Natural killer cell (primary cell): ENCODE measurements at places on chromosomes 12 and 14.

- DNase-seq, result no peak
Measured at GRCh38 chr12:46200551-46200950, 68.3 kb downstream of the SLC38A1 start.

GRCh38 chr12:113855998-113856397 is 110.1 kb downstream of the RBM19 start:
- no peak for DNase-seq

DNA sequence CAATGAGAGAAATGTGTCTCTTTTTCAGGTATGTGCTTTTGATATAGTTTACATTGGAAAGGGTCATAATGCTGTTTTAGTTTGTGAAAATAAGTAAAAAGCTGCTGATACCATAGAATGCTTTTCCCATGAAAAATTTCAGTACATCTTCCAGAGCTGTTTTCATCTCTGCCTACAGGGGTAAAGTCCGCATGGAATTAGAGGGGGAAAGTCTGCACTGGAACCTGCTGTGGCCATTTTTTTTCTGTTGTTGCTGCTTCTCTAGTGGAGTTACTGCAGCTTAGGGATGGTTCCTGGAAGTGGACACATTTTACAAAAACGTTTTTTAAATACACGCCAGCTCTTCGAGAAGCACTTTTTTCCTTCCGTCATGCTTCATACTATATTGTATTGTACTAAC is 81.3 kb downstream of the VEZT start:
- no peak for DNase-seq

DNA sequence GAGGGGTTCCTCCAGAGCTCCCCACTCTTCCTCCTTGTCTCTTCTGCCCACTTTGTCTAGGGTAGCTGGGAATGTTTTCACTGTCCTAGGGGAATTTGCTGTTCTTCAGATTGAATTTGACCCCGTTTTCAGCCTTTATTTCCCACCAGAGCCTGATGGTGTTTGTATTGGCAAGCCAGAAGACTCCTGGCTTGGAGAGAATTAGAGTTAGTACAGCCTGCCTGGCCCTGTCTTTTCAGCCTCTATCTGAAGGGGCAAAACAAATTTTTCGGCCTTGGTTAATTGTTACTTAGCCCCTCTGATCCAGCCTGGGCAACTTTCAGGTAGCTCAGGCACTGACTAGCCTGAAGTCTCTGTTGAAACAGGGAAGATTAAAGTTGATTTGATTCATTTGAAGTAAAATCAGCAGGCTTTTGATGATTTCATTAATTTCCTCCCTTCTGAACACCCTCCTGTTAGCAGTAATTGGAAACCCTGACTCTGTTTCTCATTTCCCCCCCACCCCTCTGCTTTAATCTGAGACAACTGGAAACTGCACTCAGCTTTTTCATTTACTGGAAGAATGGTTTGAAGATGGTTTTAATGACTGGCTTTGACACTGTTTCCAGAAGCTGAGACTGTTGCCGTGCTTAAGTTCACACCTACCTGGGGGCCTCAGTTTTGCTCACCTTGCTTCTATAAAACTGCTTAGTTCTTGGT is 63.3 kb downstream of the SUSD6 start:
- DNase-seq, result no peak

DNA sequence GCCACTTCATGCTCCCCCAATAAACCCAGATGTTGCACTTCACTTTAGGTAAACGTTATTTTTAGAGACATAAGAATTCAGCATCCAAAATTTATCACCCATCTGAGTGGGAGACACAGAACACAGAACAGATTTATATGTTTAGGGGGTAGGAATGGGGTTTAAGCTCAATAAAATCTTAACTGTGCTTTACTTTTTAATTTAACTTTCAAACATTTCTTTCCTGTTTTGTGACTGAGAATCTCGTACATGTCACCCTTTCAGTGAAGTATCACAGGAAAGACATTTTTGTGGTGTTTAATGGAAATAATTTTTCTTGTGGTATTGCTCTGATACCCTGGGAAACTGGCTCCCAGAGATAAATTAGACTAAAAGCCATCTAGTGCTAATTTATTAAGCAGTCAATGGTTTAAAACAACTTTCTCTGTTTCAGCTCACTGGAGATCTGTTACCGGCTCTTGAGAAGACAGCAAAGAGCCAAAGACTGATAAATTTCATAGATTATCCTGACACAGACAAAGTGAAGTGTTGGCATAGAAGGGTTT is 148.0 kb upstream of the BMP4 start:
- no peak for DNase-seq

GRCh38 chr14:105178868-105179140 is 2.3 kb downstream of the NUDT14 start:
- no peak for DNase-seq

DNA sequence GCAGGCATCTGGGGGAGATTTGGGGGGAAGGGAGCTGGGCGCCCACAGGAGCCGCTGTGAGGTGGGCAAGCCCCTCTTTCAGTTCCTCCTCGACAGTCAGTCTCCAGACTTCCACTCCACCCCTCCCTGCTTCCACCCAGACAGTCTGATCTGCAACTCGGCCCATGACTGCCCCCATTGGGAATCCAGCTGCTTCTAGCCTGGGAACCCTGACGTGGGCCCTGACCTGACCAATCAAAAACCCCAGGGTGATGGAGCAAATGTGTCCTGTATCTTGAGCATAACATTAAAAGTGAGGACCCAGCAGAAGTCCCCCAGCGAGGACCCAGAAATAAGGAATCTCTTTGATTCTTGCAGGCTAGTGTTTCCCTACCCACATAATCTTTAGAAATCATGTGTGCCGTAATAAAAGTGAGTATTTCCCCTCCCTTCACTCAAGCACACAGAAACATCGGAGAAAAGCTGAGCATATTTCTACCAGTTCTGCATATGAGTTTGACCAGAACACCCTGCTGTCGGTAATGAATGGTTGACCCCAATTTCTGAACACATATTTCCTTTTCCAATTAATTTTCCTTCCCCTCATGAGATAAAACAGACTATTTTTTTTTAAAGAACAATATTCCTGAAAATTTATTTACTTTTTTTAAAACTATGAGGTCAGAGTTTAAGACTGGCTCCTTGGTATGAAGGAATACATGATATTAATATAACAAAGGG is 6.4 kb downstream of the SSH1 start:
- no peak for DNase-seq

GRCh38 chr12:63940310-63941005 is 96.0 kb downstream of the SRGAP1 start:
- no peak for DNase-seq

- DNase-seq, result no peak
Measured at GRCh38 chr12:44677724-44678123, 198.4 kb downstream of the NELL2 start.

DNA sequence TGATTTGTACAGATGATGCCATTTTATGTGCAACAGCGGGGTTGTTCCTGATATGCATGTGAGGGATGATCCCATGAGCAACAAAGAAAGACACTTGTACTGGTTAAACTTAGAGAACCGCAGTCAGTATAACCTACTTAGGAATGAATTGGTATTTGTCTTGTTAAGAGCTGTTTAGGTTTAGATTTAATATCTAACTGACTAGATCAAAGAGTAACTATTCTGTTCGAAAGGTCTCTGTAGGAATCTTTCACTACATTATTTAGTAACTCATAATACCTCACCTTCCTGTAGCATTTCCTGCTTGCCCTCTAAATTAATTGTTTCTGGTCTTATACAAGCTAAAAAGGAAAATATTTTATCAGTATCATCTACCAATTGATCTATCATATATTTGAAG is 350.4 kb downstream of the TRHDE start:
- DNase-seq, result no peak

DNA sequence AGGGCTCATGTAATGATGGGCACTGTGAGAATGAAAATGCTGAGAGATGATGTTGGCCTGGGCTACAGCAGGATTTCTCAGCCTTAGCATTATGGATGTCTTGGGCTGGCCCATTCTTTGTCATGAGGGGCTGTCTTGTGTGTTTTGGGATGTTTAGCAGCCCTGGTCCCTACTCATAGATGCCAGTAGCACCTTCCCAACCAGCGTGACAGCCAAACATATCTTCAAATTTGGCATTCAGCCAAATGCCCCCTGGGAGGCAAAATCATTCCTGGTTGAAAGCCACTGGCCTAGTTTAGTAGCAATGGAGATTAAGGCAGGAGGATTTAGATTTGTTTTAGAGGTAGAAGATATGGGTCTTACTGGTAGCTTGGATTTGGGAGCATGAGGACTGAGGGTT is 26.6 kb downstream of the UBE3B start:
- DNase-seq, result no peak

DNA sequence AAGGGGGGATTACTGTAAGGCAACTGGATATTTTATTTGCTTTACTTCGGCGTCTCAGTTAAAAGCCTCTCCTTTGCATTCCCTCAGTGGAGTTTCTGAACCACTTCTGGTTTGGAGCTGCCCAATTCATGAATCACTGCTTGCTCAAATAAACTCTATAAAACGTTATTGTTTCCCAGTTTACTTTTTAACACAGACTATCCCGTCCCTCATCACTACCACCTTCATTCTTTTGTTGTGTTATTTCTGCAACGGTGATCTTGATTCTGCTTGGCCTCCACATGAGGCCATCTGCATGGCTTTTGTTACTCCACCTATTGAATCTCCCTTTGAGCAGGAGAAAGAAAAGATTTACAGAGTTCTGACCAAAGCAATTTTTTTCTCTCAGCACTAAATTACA is 104.0 kb upstream of the PLEKHA5 start:
- DNase-seq, result no peak

DNA sequence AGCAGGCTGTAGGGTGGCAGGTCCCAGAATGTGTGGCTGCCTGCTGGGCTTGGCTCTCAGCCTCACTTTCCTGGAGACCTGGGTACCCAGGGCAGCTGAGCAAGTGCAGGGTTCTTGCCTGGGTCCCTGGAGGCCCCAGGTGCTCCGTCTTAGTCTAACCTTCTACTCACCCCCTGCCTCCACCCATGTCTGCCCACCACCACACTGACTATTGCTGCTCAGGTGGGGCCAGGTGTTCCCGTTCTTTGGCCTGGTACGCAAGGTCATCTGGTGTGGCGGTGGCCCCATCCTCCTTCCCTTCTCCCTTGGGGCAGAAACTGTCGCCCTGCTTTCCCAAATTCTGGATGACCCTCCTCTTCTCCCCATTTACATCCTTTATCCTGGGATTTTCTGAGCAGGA is 319.9 kb downstream of the TMEM121 start:
- no peak for DNase-seq

- DNase-seq, result no peak
Measured at GRCh38 chr14:102684298-102684663, 91.8 kb downstream of the RCOR1 start.

DNA sequence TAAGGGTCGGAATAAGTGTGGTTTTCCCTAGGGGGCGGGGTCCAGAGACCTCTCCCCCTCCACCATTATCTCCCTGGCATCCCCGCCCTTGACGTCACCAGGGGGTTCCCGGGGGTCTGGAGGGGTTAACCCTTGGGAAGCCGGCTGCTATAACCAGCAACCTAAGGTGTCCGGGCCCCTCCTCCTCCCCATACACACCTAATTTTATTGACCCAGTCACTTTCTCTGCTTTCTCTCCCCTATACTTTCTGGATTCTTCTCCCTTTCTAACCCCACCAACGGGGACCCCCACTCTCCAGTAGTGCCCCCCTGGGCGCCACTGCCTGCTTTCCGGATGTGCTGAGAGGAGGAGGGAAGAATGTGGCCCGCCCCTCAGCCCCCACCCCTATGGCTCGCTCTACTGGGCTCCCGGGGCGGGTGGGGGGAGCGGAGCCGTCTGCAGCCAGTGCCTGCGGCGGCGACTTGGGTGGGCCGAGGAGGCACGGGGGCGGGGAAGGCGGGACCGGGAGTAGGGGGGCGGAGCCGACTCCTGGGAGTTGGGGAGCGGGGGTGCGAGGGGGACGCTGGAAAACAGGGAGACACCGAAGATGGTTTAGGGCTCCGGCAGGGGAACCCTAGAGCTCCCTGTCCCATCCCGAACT is 1.8 kb downstream of the GLI1 start:
- peak; percentile 52 for DNase-seq

DNA sequence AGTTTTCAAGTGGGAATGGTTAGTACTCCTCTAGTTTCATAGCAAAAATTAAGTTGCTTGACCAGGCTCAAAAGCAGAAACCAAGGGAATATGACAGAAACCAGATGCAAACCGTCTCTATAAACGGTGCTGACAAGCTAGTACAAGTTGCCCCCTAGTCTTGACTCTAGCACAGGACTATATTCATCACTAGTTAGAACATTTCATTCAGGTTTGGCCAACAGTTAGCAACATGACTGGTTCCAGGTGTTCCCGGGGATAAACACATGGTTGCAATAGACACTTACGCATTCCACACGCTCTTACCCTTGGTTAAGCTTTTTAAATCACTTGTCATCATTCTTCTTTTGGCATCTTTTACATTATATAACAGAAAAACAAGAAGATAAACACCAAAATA is 103.6 kb downstream of the SCFD1 start:
- DNase-seq, result no peak

- DNase-seq, result no peak
Measured at GRCh38 chr12:104672501-104673265, 215.9 kb downstream of the CHST11 start.

DNA sequence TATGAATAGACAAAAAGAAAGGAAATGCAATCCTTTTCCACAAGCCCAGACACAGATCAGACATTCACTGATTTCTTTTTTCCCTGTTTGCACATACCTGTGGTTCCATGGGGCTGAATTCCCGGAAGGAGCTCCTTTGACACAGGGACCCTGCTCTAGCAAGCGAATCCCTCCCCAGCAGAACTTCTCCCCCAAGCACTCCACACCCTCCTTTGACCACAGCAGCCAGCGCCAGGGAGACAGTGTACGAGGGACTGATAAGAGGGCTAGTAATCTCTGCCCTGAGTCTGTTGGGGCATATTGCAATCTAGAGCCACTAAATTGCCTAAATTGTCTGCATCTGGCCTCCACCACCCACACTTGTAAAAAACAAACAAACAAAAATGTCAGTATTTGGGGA is 83.4 kb upstream of the NTF3 start:
- DNase-seq, result no peak
